ENCODE measurements at places on chromosomes 12 and 14.

GRCh38 chr14:96038920-96039632, at the start of gene C14orf132:
Gene C14orf132, plus strand, starts transcription at chr14:96039362. Its CDS starts 139 bp downstream, at chr14:96039501.
- peak; percentile 90 for DNase-seq

- no peak for DNase-seq
Measured at GRCh38 chr12:89634508-89634907, 74.1 kb downstream of the ATP2B1 start.

GRCh38 chr12:19490908-19491307, 51.6 kb downstream of the AEBP2 start:
- DNase-seq: no peak

DNA sequence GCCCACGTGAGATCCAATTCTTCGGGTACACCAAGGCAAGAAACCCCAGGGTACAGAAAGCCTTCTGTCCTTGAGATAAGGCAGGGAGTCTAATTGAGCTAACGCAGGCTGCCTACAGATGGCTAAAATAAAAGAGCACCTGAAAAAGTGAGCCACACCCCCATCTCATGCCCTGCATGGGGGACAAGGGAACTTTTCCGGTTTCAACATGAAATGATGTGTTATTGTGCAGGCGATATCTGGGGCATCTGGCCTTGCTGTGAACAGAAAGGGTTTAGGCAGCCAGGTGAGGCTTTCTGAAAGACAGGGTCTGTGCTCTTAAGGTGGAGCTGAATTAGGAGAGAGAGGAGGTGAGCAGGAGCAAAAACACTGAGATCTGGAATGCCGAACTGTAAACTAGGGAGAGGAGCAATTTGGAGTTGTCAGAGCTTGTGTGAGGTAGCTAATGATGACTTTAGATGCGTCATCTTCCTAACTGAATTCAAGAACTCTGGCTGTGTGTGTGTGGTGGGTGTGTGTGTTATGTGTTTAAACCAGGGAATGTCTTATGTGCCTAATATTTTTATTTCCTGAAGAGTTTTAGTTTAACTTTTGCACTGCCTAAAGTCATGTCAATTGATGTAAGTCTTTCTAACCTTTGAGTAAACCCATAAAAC, 20.1 kb upstream of the LDHB start:
- no peak for DNase-seq

DNA sequence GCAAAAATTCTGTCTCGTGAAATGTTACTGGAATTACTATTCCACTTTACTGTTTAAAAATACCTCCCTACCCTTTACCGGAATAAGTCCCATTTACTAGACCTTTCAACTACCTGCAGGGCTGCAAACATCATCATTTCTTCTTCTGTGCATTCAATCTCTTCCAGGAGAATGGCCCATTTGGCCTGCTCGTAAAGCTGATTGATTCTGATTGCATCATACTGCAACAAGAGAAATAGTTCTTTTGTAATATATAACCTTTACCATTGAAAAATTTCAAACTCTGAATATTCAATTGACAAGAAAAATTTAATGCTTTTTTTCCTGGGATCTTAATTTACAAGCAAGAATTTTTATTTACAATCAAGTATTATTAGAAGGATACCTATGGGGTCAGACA, 72.4 kb downstream of the FERMT2 start:
- DNase-seq: no peak

- DNase-seq: no peak
Measured at GRCh38 chr12:52370926-52371608, 3.8 kb upstream of the KRT85 start.

DNA sequence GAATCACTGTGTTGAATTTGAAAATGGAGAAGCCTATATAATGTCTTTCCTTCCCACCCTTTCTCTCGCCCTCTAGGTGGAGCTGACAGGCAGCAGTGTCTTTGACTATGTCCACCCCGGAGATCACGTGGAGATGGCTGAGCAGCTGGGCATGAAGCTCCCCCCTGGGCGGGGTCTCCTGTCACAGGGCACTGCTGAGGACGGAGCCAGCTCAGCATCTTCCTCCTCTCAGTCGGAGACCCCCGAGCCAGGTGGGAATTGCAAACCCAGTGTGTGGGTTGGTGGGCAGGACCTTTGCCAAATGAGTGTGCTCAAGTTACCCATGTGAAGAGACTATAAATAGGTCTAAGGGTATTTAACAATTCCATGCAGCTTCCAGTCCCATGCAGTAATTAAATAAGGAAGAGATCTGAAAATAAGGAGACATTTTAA, 274.7 kb downstream of the EGLN3 start:
- no peak for DNase-seq

DNA sequence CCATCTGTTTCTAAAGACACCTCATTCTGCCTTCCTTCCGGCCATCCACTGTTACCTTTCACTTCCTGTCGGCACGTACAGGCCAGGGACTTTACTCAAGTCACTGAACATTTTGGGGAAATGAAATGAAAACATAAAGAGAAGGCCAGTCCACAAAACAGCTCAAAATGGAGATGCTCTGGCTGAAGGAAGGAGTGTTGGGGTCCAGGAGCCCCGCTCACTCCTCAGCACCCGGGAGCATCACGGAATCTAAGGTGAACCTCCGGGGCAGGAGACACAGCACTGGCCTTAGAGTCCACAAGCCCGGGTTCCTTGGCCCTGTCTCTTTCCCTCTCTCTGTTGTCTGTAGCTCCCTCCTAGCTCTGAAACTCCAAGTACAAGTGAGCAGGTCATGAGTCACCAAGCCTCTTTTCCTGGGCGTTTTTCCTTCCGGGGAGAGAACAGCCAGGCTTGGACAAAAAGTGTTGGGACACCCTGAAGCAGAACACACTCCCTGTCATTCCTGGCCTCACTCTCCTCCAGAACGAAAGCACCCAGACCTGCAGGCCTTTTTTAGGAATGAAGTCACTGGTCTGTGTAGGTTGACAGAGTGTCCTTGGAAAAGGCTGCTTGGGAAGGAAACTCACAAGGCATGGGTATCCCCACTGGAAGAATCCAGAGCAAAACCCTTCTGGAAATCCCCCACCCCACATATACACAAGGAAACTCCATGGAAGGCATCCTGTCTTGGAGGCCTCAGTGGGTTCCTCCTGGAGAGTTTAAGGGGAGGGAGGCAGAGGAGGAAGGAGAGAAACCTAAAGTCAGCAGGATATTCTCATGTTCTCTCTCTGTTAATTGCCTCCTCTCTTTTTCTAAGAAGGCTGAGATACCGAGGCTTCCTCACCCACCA, 245.3 kb downstream of the ZFP36L1 start:
- DNase-seq: peak; percentile 99

DNA sequence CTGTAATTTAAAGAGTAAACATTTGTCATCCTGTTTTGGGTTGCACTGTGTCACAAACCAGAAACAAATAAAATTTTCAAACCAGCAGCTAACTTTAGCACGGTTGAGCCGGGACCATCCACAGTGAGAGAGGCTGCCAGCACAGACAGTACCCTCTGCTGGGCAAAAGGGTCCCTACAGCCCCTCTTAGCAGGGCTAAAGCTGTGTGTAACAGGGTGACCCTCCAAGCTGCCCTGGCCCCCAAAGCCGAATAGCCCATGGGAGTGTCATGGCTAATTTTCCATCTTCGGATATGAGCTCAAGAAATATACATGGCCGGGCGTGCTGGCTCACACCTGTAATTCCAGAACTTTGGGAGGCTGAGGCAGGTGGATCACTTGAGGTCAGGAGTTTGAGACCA, 157.1 kb upstream of the GRIN2B start:
- DNase-seq: no peak

GRCh38 chr12:103197725-103198388, 240.4 kb downstream of the ASCL1 start:
- no peak for DNase-seq

DNA sequence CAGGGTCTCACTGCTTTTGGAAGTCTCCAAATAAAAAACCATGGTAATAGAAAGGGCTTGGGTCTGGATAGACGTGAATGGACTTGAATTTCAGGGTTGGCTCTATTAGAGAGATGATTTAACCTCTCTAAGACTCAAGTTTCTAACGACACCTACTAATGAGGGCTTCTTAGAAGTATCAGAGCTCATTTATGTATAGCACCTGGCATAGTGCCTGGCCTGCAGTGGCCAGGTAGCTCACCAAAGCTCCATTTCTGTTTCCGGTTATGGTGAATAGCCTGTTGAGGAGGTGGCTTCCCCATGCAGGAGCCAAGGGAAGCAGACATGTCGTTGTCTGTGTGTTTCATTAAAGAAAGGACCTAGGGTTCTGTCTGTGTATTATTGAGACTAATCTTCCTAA, 108.6 kb downstream of the ETV6 start:
- no peak for DNase-seq

DNA sequence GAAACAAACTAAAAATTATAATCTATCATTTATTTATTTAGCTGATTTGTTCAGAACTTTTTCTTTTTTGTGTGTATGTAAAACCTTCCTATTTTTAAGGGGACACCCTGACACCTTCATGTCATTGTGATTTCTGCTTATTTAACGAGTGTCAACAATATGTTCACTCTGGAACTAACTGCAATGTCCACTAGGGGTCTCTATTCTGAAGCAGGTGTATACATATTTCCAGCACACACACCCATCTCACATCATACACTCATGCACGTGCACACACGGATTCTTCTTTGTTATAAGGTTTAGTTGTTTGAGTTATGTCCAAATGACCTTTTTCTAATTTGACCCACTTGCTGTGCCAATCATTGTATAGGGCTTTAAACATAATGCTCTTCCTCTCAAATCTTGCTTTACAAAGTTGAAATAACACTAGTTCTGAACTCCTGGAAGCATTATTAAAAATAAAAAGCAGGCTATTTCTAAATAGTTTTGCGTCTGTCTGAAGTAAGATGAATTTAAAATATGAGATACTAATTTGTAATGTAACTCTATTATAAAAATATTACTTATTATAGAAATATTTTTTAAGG, 15.5 kb downstream of the E2F7 start:
- no peak for DNase-seq

DNA sequence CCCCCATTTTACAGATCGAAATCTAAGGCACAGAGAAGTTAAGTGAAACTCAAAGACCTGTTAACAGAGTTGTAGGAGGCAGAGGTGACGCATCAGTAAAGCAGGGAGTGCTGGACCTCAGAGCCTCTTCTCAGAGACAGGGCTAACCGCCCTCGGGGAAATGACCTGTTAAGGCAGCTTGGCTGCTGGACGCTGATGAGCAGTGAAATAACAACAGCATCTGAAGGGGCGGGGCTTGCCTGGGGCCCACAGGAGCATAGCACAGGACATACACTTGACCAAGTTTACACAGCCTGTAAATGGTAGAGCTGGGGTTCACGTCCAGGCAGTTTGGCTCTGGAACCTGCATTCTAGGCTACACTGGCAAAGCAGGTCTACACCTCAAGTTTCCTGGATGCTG, 39.3 kb downstream of the LRTM2 start:
- DNase-seq: no peak

DNA sequence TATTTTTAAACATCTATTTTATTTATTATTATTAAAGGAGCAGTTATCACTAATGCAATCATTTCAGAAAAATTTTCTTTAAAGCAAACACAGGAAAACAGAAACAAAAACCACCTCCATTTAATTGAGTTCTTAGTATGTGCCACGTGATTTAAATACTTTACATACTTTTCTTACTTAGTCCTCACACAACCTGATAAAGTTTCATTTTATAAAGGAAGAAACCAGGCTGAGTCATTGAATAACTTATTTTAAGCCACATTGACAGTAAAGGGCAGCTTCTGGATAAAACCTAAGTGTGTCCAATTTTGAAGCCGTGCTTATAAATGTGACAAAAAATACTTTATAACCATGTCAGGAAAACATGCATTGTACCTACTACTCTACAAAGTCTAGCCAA, 57.1 kb upstream of the PCED1B start:
- no peak for DNase-seq

DNA sequence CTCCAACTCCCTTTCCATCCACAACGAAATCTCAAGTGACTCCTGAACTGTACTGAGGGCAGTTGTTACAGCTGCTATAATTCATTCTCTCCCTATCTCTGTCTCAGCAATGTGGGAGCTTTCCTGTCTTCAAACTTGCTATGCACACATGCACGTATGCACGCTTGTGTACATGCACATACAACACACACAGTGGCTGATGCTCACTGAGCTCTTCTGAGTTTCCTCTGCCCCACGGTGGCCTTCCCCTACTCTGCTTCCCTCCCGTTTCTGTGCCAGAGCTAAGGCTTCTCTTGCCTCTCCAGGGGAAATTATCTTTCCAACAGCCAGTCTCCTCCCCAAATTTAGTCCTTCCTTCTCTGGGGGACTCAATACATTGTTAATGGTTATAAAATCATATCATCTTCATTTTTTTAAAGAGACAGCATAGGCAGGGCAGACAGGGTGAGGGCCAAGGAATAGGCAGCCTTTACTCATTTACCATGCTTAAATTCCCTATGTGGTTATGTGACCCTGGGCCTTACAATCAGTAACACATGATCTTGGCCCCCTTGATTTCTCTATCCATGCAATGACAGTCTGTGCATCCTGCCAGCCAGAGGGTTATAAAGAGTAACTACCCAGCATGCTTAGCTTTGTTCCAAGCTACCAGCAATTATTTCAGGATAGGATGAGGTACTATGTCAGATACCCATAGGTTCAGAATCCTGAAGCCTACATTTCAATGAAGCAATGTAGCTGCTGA, 111.9 kb upstream of the HMGA2 start:
- DNase-seq: no peak

DNA sequence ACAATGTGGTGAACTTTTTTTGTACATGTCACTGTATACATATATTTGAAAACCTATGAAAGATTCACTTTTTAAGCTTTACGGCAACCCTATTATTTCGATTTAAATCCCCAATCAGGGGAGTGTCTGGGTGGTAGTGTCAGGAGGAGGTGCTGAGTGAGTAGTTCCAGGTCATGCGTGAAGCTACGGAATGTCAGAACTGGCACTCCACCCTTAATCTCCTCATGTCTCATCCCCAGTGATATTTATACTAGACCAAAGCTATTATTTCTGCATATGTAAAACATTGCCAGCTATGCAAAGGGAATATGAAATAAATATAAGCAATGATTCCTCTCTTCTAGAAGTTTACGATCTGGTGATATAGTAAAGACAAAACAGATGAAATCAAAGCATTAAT, 12.3 kb downstream of the NR1H4 start:
- no peak for DNase-seq

- no peak for DNase-seq
Measured at GRCh38 chr12:90287585-90287984, 578.9 kb upstream of the ATP2B1 start.

GRCh38 chr14:93018366-93018765, 95.4 kb downstream of the CHGA start:
- DNase-seq: no peak

GRCh38 chr14:69986336-69986735, 107.1 kb downstream of the SMOC1 start:
- DNase-seq: no peak

DNA sequence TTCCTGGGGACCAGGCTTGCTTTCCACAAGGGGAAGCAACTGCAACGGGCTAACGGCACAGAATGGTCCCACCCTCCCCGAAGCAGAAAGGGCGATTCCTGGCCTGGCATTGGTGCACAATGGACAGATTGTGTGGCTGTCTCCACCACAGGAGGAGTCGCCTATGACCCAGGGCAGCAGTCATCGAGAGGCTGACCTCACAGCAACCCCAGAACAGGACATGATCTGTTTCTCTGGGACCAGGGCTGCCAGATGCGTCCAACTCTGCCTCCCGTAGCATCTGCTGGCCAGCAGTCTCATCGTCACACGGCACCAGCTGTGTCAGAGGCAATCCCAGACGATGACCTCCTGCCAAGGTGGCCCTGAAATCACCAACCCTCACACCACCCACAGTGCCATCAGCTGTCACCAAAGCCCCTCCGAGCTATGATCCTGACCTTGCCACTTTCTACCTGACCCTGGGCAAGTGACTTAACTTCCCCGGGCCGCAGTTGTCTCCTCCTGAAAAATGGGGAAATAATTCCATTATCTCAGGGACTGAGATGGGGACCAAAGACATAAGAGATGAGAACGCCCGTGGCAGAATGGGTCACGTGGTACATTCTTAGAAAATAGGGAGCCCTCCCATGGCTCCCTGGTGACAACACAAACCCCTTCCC, 86.7 kb downstream of the CHGA start:
- DNase-seq: no peak
